HEK293T (cell line): ENCODE measurements at places on chromosomes 6 and 20.

DNA sequence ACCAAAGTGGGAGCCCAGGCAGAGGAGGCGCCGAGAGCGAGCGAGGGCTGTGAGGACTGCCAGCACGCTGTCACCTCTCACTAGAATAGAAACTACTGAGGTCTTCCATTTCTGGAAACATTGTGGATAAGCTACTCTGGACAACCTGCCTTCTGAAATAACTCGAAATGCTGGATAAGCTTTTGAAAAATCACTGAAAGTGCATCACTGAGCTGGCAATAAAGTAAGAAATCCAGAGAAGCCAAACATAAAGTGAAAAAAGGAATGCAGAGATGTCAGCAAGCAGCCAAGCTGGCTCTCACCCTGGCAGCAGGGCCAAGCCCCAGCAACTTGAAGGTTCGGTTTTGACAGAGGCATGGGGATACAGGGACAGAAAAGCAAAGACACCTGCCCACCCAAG is 59.2 kb upstream of the MYLIP start:
- DNase-seq: no peak

GRCh38 chr6:35177596-35177995 is 36.2 kb upstream of the SCUBE3 start:
- no peak for DNase-seq

DNA sequence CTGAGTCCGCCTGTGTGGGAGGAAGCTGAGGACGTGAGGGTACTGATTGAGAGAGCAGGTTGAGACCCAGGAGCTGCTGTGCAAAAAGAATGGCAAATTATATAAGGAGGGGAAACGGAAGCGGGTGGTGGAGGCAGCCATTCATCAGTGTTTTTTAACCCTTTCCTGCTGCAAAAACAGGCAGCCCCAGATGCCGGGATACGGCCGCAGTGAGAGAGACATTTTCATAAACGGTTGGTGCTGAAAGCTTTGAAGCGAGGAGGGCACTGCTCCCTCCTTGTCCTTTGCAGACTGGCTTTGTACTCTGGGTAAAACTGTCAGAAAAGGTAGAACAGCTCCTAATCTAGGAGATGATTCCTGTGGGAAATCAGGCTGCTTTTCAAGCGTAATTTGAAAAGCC is 56.4 kb downstream of the TTI1 start:
- DNase-seq: no peak

- no peak for DNase-seq
Observed at GRCh38 chr6:145349950-145350510, 385.3 kb downstream of the EPM2A start.

DNA sequence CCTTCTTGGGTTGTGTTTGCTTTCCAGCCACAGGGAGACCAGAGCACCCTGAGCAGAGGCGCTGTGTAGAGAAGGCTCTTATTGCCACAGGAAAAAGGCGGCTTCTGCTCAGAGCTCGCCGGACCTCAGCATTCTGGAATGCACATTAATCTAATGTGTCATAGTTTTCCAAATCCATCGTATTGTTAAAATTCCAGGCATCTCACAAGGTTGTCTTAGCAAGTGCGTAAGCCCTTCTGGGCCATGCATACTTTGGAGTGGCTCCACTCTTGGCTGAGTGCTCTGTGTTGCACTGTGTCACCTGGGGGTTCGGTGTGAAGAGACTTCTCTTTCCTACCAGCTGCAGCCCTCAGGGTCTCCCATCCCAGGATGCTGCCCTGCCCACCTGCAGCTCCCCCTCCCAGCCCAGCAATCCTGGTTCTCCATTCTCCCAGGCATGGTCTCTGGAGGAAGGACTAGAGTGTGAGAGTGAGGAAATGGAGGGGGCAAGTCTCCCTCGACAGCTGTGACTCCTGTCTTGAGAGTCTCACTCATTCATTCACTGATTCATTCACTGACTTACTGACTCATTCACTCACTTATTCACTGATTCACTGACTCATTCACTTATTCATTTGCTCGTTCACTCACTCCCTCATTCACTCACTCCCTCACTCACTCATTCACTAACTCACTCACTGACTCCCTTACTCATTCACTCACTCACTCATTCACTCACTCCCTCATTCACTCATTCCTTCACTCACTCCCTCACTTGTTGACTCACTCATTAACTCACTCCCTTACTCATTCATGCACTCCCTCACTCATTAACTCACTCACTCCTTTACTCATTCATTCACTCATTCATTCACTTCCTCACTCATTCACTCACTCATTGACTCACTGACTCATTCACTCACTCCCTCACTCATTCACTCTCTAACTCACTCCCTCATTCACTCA is 83.7 kb upstream of the MPC1 start:
- no peak for DNase-seq

- DNase-seq: no peak
Observed at GRCh38 chr6:95093154-95093553, 484.2 kb upstream of the MANEA start.

DNA sequence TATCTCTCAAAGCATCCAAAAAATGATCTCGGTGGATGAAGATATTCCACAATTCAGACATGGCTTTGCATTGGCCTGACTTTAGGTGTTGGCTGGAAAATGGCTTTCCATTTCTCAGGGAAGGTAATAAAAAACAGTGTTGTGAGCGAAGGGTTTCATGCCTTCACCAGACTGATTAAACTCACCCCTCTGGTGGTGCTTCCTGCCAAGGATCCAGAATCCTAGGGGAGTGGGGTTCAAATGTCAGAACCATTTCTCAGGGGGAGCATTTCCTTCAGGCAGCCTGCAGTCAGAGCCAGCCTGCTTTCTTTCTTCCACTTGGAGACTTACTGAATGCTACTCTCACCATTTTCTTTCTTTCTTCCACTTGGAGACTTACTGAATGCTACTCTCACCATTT is 45.7 kb upstream of the SMIM28 start:
- no peak for DNase-seq

DNA sequence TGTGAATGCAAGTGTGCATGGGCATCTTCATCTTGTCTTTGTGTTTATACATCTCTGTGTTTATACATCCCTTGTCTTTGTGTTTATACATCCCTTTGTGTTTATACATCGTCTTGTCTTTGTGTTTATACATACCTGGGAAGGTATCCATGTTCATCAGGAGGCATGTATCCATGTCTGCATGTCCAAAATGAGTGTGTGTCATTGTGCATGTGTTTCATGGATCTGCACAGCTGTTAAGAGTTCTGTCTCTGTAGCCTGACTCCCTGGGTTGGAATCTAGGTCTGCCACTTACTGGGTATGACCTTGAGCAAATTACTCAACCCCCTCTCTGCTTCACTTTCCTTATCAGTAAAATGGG is 50.1 kb upstream of the SIRPA start:
- DNase-seq: no peak

DNA sequence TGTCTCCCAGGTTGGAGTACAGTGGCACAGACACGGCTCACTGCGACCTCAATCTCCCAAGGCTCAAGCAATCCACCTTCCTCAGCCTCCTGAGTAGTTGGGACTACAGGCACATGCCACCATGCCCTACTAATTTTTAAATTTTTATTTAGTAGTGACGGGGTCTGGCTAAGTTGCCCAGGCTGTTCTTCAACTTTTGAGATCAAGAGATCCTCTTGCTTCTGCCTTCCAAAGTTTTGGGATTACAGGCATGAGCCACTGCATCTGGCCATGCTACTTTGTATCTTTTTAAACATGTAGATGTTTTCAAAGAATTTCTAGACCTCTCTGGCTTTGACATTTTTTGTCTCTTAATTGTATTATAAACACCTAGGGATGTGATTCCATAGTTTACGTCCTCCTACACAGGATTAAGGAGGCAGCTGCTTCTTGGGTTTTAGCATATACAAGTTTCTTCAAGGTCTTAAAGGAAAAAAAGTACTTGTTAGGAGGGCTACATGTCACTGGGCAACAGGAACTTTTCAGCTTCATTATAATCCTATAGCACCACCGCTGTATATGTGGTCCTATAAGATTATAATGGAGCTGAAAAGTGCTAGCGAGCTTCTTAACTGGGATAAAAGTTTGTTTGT is 1.3 kb downstream of the ADAT2 start:
- DNase-seq: no peak

DNA sequence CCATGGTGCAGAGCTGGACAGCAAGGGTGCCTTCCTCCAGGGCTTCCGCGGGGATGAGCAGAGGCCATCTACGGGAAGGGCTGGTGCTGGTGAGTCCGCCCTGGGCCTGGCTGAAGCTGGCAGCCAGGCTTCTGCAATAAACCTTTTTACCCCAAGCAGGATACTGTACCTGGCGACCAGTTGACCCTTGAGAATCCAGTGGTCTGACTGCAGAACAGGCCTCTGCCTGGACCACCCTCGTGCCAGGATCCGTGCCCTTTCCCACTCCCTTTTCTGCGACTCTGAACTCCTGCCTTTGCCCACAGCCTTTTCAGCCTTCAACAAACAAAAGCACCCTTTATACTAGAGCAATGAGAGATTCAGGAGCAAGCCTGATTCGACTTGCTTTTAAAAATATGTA is 18.9 kb downstream of the CDH26 start:
- DNase-seq: no peak

DNA sequence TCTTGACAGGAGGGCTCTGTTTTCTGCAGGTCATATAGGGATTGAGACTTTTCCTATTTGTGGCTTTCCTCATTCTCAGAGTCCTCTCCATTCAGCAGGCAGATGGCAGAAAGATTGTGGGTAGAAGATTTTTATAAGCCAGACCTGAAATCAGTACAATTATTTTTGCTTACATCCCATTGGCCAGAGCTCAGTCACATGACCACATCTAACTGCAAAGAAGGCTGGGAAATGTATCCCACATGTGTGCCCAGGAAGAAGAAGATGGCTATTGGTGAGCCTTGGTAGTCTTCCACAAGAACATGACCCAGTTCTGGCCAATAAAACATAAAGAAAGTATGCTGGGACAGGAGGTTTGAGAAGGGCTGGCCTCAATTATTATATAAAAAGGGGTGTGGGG is 21.5 kb upstream of the CCN5 start:
- no peak for DNase-seq

DNA sequence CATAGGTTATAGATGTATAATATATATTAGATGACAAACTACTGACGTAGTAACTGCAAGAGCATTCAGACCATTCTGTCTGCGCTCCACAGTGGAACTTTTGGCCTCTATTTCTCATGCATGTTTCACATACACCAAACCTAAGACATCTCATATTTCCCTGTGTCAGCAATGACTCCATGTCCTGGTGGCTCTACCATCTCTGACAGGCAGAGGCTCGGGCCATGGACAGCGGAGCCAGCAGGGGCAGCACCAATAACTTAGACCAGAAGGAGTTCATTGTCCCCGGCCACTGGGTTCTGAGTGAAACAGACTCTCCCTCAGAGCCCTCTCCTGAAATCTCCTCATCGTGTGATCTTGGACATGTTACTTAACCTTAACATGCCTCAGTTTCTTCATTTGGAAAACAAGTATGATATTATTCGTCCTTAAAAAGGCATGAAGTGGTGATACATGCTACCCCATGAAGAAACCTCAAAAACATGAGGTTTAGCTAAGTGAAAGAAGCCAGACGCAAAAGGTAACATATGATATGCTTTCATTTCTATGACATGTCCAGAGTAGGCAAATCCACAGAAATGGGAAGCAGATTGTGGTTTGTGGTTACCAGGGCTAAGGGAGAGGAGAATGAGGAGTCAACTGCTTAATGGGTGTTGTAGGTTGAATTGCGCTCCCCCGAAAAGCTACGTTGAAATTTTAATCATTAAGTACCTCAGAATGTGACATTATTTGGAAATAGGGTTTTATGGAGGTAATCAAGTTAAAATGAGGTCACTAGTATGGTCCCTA is 564.0 kb upstream of the JARID2 start:
- DNase-seq: no peak

DNA sequence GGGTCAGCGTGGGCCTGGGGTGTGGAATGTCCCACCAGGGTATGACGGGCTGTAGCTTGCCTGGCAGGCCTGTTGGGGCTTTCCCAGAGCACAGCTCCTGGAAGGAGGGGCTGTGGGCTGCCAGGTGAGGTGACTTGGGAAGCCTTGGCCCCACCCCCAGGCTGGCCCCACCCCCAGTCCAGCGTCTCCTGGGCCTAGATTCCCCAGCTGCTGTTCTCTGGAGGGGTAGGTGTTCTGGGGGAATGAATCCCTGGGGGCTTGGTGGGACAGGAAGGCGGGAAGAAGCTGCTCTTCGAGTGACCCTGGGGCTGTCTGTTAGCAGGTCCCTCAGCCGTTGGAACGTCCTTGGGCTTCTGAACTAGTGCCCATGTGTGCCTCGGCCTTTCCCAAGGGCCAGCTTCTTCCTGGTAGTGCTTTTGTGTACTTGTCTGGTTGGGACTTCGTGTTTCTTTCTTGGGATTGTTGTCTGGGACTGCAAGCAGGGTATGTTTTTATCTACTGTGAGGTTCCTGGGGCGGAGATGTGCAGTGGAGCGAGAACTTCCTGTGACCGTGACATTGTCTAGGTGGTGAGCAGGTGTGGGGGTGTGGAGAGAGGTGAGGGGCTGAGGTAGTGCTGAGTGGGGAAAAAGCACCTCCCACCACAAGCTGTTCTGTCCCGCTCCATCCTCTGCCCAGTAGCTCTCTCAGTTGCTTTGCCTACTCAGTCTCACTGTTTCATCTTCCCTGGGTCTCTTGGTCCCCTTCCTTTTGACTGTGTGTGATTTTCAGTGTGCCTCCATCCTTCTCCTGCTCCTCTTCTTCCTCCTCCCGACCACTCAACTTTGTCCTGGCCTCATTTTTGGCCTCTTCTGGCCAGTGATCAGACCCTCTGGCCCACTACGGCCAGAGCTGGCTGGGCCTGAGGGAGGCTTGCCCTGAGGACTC is 1.3 kb upstream of the DDR1 start:
- no peak for DNase-seq

DNA sequence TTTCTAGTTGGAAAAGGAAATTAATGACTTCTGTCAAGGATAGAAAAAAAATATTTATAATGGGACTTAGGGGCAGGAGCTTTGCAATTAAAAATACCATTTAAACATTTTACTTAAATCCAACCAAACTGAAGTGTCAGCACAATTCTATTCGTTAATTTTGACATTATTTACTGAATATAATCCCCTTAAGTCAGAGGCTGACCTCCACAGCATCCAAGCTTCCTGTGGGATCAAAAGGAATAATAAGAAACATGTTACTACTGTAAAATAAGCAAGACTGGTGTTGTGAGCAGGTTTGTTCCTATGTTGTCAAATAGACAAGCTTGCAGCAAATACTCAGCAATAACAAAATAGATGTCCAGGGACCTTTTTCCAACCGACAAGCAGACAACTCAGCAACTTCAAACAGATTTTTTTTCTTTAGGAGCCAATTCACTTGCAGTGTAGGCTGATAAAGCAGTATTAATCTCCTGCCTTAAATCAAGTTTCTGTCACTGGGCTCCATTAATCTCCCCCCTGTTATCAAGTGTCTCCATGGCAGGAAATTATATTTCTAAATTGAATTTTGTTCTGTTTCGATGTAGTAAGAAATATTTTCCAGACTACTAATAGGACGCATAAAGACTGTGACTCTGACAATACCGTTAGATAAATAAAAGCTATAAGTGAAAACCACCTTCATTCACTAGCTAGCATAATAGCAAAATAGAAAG is 157.4 kb downstream of the HACE1 start:
- DNase-seq: no peak

- no peak for DNase-seq
Observed at GRCh38 chr20:10201321-10201870, 17.2 kb upstream of the SNAP25 start.

- DNase-seq: no peak
Observed at GRCh38 chr20:56755201-56755600, 126.1 kb downstream of the TFAP2C start.
